NCI-H1092 (cell line): ENCODE measurements at places on chromosomes 3 and 15.

- DNase-seq: no peak
These were observed 111.7 kb downstream of the ADCY5 start for GRCh38 chr3:123337226-123337625.

DNA sequence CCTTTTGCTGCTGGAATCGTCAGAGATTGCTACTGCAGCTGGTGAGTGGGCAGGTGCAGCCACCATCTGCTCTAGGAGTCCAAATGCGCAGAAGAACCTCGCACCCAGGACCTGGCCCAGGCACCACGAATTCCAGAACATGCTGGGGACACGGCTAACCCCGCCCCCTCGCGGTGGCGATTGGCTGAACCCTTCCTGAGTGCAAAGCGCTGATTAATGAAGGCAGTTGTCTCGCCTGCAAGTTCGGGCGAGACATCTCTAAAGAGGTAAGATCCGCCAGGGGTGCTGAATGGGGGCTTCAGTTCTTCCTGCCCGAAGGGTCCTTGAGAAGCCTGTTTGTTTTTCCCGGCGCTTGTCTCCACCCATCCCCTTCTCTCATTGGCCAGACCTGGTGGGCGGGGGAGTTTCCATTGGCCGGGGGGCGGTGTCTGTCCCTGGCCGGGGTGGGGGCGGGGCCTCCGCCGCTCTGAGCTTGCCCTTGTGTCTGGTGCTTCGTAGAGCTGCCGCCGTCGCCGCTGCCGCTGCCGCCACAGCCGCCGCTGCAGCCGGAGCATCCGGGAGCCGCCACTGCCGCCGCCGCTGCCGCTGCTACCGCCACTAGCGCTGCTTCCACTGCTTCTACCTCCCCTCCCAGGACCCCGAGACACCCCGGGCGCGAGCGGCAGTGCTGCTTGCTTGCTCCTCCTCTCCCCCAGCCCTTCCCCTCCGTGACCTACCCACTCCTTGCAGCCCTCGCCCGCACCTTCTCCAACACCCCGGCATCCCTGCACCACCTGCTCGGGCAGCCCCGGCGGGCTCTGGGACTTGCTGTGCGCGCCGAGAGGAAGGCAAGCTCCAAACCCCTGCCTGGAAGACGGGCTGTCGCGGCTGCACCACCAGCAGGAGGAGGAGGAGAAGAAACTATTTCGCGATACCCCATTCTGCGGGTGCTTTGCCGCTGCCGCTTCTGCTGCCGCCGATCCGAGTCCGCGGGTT lies at the start of gene CADM2:
Gene CADM2 (plus strand): TSS at position 495 of the 975 bp plus-strand sequence.
- DNase-seq: peak; percentile 92

GRCh38 chr15:25694239-25694584 lies 168.9 kb downstream of the ATP10A start:
- DNase-seq: no peak

DNA sequence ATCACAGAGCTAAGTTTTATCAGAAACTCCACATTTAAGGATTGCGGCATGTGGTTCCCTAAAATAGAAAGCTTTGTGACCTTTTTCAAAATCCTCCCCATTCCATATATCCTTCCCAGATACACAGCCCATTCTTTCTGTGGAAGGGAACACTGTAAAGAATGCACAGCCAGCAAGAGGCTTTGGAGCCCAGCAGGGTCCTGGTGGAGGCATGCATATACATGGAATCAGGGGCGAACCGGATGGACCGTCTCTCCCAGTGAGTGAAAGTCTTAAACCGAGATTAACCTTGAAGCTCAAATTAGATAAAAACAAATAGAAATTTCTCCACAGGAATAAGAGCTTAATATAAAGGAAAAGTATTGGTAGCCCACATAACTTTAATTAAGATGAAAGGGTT lies 436.2 kb upstream of the MDFIC2 start:
- DNase-seq: no peak
